ENCODE measurements at places on chromosomes 3 and 15. TPM values are rescaled to one million over a fixed set of nuclear protein-coding genes. Genes with fewer than 3 reads are reported as not detected.

DNA sequence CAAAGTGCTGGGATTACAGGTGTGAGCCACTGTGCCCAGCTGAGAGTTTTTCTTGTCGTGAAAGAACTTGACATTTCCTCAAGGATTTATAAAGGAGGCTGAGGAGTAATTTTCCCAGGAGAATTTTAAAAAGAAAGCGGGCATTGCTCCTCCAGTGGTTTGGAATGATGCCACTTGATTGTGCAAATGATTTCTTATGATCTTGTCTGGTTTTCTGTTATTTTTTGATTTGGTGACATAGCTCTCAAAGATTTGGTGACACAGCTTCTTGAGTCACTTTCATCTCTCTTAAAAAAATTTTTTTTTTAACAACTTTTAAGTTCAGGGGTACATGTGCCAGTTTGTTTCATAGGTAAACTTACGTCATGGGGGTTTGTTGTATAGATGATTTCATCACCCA lies 24.6 kb upstream of the NFKBIZ start:
- no peak for DNase-seq
- H3K27ac ChIP-seq, result no peak overlapping the region
- H3K4me1 ChIP-seq, result peaks cover 54% of the 10 kb centered on the region

DNA sequence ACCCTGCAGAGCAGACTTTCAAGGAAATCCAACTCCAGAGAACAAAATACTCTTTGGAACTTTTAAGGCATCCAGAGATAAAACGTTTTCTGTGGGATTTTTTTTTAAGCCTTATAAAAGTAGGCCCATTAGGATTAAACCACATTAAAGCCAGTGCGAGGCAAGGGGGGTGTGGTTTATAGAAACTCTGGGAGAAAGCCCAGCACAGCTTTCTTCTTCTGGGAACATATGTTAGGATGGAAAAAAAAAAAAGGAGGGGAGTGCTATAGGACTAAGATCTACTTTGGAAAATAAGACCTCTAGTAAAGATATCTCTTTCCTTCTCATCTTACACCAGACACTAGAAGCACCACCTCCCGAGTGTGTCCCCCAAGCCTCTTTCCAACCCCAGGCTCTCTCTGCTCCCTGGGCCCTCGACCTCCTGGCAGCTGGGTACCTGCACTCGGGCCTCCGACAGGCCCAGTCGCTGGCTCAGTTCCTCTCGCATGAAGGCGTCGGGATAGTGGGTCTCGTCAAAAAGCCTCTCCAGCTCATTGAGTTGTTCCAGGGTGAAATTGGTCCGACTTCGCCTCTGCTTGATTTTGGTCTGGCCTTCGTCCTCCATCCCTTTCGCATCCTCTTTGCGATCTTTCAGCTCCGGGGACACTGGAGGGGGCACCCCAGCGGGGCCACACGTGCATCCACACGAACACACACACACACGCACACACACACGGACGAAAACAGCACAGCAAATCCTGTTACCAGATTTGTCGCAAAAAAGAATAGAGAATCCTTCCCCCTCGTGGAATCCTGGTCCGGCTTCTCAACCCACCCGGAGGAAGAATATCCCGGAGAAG lies 3.8 kb downstream of the SHOX2 start:
- peaks cover 49% of the 10 kb centered on the region for H3K4me1 ChIP-seq
- no peak overlapping the region for H3K27ac ChIP-seq
- no peaks in the 10 kb centered on the region for H3K36me3 ChIP-seq

- H3K27ac ChIP-seq, result no peak overlapping the region
- no peaks in the 10 kb centered on the region for H3K36me3 ChIP-seq
- H3K27me3 ChIP-seq, result peaks cover 4% of the 10 kb centered on the region
- peaks cover 2% of the 10 kb centered on the region for H3K4me1 ChIP-seq
Measured at GRCh38 chr3:194265505-194265892, 85.6 kb downstream of the CPN2 start.

DNA sequence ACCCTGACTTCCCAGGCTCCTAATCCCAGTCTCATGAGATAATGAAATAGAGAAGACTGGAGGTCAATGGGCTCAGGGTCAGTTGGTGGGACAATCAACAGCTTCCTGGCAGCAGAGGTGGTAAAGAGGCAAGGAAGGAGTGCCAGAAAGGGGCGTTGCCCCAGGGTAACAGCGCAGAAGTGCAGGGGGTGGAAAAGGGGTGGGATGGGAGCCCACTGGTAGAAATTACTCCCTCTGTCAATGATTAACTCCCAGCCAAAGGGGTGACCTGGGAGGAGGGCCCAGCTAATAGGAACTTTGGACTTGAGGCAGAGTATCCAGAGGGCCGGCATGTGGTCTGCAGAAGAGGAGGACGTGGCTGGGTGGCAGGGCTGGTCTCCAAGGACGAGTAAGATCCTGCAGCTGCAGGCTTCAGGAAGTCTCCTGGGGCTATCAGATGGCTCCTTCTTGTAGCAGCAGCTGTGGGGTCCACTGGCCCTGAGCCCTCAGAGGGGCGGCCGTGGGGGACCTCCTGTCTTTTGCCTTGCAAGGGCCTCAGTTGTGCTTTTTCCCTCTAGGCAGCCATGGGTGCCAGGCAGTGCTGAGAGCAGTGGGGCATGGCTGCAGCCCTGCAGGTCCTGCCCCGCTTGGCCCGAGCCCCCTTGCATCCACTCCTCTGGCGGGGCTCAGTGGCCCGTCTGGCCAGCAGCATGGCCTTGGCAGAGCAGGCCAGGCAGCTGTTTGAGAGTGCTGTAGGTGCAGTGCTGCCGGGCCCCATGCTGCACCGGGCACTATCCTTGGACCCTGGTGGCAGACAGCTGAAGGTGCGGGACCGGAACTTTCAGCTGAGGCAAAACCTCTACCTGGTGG lies 2.3 kb downstream of the GLYCTK start:
- no peaks in the 10 kb centered on the region for H3K27me3 ChIP-seq
- no peak for DNase-seq
- peaks cover 9% of the 10 kb centered on the region for H3K36me3 ChIP-seq
- no peak overlapping the region for H3K4me3 ChIP-seq

- no peaks in the 10 kb centered on the region for H3K4me1 ChIP-seq
- no peak overlapping the region for H3K27ac ChIP-seq
- H3K27me3 ChIP-seq, result no peaks in the 10 kb centered on the region
- no peak overlapping the region for H3K4me3 ChIP-seq
- H3K36me3 ChIP-seq, result no peaks in the 10 kb centered on the region
- no peak for DNase-seq
Measured at GRCh38 chr3:43093006-43093405, 12.9 kb downstream of the POMGNT2 start.

DNA sequence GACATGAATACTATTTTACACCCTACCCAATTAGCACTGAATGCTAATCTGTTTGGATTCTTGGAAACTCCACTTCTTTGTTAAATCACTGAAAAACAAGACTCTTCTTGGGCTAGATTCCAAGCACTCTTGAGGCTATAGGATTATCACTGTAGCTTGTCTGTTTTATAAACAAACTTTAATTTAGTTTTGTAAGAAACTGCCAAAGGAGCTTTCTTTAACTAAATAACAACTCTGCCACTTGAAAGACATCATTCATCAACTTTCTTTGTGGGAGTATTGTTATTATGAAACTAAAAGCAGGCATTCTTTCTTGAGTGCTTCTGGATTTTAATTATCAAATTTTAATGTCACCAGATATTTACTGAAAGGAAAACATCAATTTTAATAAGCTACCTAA lies 24.1 kb downstream of the CBLB start:
- DNase-seq, result no peak
- H3K4me3 ChIP-seq, result no peak overlapping the region
- peaks cover 60% of the 10 kb centered on the region for H3K4me1 ChIP-seq
- H3K27me3 ChIP-seq, result no peaks in the 10 kb centered on the region
- no peak overlapping the region for H3K27ac ChIP-seq
- peaks cover 62% of the 10 kb centered on the region for H3K36me3 ChIP-seq

DNA sequence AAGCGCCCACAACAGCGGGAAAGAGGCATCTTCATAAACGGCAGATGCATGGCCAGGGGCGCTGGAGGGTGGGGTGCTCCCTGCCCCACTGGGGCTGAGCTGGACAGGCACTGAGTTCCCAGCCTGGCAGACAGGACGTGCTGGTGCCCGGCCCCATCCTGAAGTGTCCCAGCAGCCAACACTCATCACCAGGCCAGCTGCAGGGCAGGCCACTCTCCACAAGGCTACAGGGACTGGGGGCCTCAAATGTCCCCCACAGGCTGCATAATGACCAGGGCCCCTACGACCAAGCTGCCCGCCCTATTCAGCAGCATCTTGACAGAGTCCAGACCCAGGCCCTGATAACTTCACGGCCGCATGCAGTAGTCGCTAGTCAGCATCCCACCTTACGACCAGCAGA lies 124.1 kb upstream of the IQSEC1 start:
- DNase-seq, result no peak
- no peak overlapping the region for H3K27ac ChIP-seq
- H3K36me3 ChIP-seq, result no peaks in the 10 kb centered on the region

DNA sequence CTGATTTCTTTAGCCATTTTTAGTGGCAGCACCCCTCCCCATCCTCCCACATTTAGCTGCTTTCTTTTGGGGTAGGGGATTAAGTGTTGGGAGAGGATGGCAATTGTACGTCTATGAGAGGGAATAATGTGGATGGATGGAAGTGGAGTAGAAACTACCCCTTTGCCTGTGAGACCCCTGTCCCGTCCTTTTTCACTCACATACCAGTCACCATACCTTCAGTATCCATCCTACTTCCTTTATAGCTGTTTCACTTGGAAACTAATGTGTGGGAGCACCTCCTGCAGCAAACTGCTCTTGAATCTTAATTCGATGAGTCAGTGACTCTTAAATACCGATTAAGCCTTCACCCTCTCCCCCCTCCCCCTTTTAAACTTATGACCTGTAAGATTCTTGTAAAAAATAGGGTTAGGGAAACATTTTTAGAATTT lies 730 bp downstream of the SPRED1 start:
- DNase-seq, result peak; percentile 20
- peaks cover 25% of the 10 kb centered on the region for H3K4me1 ChIP-seq
- peak overlapping the region; percentile 69 for H3K27ac ChIP-seq
- peak overlapping the region; percentile 85 for H3K4me3 ChIP-seq
- H3K36me3 ChIP-seq, result no peaks in the 10 kb centered on the region
- peaks cover 26% of the 10 kb centered on the region for H3K27me3 ChIP-seq

DNA sequence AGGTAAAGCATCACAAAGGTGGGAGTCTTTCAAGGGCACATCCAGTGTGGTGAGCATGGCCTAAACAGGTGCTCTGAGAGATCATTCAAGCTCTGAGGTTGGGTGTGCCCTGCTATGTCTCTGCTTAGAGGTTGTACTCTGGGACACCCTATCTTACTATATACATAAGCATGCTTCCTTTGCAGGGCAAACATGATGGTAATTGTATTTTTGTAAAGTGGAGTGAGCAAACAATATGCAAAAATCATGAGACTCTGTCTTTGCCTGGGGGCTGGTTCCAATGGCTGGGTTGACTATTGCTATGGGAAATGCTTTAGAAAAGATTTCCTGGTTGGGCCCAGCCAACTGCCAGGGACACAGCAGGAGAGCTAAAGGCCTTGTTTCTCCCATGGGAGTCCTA lies 315.1 kb upstream of the TLE3 start:
- no peak for DNase-seq
- H3K27ac ChIP-seq, result no peak overlapping the region
- no peak overlapping the region for H3K4me3 ChIP-seq
- H3K36me3 ChIP-seq, result no peaks in the 10 kb centered on the region
- H3K4me1 ChIP-seq, result no peaks in the 10 kb centered on the region

- H3K36me3 ChIP-seq, result no peaks in the 10 kb centered on the region
- peaks cover 14% of the 10 kb centered on the region for H3K27me3 ChIP-seq
- H3K4me1 ChIP-seq, result peaks cover 2% of the 10 kb centered on the region
- DNase-seq, result no peak
- H3K27ac ChIP-seq, result no peak overlapping the region
- no peak overlapping the region for H3K4me3 ChIP-seq
Measured at GRCh38 chr15:26096581-26096980, 233.5 kb upstream of the ATP10A start.

GRCh38 chr3:5162102-5162501 lies 25.4 kb upstream of the EDEM1 start:
- H3K27ac ChIP-seq, result no peak overlapping the region
- H3K36me3 ChIP-seq, result peaks cover 8% of the 10 kb centered on the region
- no peak overlapping the region for H3K4me3 ChIP-seq
- H3K4me1 ChIP-seq, result peaks cover 68% of the 10 kb centered on the region
- DNase-seq, result no peak
- H3K27me3 ChIP-seq, result no peaks in the 10 kb centered on the region

DNA sequence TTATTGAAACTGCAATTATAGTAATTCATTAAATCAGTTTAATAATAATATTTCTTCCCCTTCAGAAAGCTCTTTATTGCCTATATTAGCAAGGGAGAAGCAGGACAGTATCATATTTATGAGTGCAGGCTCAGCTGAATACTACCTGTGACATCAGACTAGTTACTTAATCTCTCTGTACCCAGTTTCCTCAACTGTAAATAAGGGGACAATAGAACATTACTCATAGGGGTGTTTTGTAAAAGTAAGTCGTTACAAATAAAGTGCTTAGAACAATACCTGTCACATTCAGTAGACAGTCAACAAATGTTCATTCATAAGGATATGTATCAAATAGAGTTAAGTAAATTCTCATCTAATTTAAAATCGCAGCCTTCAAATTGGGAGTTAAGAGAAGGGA lies 12.1 kb upstream of the VPS39 start:
- no peak overlapping the region for H3K27ac ChIP-seq
- H3K27me3 ChIP-seq, result no peaks in the 10 kb centered on the region
- peaks cover 46% of the 10 kb centered on the region for H3K36me3 ChIP-seq
- H3K4me1 ChIP-seq, result peaks cover 15% of the 10 kb centered on the region
- DNase-seq, result no peak

DNA sequence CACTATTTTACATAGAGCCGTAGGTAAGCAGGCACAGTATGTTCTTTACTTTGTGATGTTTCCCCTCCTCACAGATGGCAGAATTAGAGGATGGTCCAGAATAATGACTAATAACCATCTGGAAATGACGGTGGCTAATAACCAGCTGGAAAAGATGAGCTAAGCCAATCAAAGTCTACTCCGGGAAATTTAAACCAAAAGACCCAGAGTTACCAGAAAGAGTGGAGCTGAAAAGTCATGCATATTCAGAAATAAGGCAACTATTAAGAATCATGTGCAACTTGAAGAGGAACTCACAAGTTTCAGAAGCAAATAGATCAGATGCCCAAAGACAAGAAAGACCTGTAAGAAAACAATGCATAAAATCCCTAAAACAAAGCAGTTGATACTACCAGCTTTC lies 33.6 kb downstream of the DMXL2 start:
- H3K36me3 ChIP-seq, result peaks cover 15% of the 10 kb centered on the region
- H3K4me1 ChIP-seq, result no peaks in the 10 kb centered on the region

Gene SNAPC5
- 30.1 TPM for total RNA-seq

Gene TRH
- not detected for total RNA-seq

Gene LYZL4
- total RNA-seq, result not detected

Gene PLA2G4E
- not detected for total RNA-seq

Gene KNG1
- total RNA-seq, result not detected

Data from activated CD4-positive, alpha-beta T cell treated with anti-CD3 and anti-CD28 coated beads for 36 hours (primary cell).